ENCODE measurements at places on chromosomes 2 and 18. TPM values are rescaled to one million over a fixed set of nuclear protein-coding genes. Genes with fewer than 3 reads are reported as not detected.

- DNase-seq: no peak
These were observed 23.1 kb downstream of the STARD7 start for GRCh38 chr2:96185516-96185915.

Gene SERPINB10
- not detected for total RNA-seq

Gene GPR39
- 1.0 TPM for total RNA-seq

DNA sequence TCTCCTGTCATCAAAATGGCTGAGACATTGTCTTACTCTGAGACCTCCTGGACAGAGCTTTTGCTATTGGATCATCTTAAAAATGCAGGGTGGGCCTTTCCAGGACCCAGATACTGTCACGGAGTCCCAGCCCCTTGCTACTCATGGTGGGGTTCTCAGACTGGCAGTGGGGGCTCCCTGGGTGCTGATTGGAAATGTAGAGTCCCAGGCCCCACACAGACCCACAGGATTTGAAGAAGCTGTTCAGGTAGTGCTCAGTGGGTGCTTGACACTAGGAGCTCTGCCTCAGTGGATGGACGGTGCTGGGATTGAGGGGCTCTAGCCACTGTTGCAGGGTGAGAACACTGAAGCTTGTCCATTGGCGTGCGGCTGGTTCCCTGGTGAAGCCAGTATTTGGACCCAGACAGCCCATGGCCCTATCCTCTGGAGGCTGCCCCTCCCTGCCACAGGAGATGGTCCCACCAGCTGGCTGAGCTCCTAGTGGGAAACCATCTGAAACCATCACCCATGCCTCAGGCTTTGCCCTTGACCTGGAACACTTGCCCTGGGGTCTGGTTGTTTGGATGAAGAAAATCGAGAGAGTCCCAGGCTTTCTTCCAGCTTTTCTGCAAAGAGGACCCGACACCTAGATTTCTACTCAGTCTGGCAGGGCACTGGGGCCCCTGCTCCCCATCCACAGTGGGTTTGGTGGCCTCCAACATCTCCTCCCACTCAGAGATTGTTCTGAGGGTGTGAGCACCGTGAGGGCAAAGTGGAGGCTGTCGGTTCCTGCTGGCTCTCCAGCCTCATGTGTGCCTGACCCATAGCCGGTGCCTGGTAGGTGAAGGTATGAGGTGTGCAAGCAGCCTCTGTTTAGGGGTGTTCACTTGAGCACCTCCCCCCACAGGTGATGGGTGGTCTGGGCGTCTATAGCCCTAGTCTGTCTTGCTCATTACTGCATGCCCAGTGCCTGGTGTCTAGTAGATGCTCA lies 30.1 kb downstream of the MROH2A start:
- no peak for DNase-seq

- DNase-seq: no peak
These were observed 151.4 kb downstream of the TWIST2 start for GRCh38 chr2:238999291-238999741.

Gene TMEM37
- total RNA-seq: not detected

DNA sequence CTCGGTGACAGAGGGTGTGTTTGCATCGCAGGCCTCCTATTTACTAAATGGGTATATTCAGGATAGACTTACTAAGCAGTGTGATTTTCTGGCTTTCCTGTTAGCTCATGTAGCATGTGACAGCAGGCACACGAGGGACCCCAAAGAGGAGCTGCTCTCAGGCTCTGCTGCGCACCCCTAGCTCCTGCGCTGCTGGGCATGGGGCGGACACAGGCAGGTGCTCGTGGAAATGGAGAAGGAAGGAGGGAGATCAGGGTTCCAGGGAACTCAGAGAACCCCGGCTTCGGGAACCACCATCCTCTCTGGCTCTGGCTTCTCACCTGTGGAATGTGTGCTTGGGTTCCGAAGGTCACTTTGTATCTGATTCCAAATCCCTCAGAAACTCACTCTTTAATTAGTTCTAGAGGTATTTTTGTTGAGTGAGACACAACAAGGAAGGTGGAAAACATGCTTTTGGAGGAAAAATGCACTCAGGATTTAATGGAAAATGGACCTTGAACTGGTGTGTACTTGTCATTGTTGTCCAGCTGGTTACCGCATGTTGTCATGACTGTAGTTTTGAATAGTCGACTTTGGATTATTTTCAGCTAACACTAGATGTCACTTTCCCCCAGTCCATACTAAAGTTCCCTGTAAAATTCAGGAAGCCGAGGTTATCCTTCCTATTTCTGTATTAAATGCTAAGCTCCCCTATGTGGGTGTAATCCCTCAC lies 3.5 kb downstream of the SNTG2 start:
- no peak for DNase-seq

DNA sequence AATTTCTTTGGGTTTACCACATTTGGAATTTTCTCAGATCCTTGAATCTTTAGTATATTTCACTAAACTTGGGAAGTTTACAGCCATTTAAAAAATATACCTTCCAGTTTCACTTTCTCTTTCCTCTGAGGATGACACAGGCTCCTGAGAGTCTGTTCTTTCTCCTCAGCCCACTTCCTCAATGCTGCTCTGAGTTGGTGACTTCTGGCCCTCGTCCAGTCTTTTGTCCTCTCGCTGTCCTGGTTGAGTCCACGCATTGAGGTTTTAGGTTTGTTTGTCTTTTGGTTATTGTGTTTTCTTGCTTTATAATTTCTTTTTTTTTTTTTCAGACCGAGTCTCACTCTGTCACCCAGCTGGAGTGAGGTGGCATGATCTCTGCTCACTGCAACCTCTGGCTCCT lies 40.7 kb upstream of the GALR1 start:
- no peak for DNase-seq

Gene SERPINB12
- total RNA-seq: not detected

GRCh38 chr2:85523903-85524335 lies 15.0 kb upstream of the MAT2A start:
- DNase-seq: no peak

Gene COPS7B
- 53.2 TPM for total RNA-seq

- no peak for DNase-seq
These were observed 929.5 kb downstream of the ERBB4 start for GRCh38 chr2:211609127-211609526.

GRCh38 chr2:1731963-1732768 lies 12.1 kb downstream of the PXDN start:
- DNase-seq: no peak

DNA sequence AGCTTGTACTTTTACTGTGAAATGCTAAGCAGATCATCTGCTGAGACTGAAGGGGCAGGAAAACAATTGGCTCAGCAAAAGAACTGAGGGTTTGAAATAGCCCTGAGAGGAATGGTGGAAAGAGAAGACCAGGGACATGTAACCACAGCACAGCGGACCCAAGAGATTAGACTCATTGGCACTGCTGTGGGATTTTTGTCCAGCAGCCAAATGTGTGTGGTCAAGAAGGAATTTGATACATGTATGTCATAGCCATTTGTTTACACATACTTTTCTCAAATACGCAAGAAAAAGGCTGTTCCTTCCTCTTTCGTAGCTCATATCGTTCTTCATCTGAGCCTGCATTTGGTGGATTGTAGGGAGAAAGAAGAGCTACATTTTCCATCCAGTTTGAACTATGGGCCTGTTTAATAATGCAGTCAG lies 73.8 kb downstream of the TRABD2A start:
- no peak for DNase-seq

Gene ACVR1C
- 0.59 TPM for total RNA-seq

DNA sequence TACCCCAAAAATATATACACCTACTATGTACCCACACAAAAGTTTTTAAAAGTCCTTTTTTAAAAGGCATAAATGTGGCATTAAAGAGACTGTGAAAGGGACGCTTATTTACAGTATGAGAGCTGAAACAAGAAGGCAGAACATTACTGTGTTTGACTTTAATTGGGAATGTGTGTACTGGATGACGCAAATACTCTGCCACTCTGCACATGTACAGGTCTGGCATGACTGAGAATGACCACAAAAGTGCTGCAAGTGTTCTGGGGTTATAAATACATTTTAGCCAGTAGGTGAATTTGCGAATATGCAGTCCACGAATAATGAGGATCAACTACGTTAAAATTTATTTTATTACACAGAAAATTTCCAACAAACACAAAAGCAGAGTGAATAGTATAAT lies 11.4 kb downstream of the DARS1 start:
- DNase-seq: no peak

DNA sequence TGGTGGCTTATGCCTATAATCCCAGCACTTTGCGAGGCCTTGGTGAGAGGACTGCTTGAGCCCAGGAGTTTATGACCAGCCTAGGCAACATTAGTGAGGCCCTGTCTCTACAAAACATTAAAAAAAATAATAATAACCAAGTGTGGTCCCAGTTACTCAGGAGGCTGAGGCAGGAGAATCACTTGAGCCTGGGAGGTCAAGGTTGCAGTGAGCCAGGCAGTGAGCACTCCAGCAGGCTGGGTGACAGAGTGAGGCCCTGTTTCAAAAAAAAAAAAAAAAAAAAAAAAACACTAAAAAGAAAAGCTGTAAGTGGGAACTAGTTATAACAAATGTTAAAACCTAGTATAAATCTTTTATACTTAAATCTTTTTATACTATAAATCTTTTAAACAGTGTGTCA lies 146.2 kb upstream of the ITGA4 start:
- DNase-seq: no peak

Gene SPP2
- not detected for total RNA-seq

Gene CCL20
- total RNA-seq: not detected

DNA sequence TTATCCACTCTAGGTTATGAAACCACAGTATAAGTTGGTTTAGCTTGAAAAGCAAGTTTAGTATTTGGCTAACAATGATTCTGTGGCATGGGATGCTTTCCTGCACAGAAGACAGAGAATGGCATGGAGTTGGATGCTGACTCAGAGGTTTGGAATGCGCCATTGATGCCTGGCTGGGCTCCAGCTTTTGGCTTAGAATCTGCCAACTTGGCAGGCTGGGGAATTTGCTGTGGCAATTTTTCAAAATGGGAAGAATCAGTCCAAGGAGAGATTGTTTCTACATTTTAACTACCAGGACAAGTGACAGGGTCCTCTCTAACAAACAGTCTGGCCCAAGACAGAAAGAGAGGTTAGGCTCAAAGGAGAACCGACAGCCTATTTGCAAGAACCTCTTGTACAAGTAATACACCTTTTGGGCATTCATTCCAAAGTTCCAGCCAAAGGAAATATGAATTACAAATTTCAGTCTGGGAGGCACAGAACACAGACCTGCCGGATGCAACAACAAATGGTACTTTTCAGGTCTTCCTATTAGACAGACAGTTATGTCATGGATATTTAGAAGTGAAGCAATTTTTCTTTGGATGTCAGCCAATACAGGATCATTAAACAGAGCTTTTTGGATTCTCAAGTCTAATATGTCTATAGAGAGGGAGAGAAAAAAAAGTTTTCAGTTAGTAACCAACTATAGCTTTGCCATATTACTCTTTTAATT lies 1027.7 kb downstream of the TMEM182 start:
- no peak for DNase-seq
